Right hindlimb (tissue), 1 donor: ENCODE measurements at places on chromosomes 1 and 21.

- peak; percentile 51 for DNase-seq
Observed at GRCh38 chr1:67850611-67851075, 17.4 kb upstream of the GNG12 start.

- no peak for DNase-seq
Observed at GRCh38 chr21:16046656-16047330, 317.0 kb downstream of the USP25 start.

GRCh38 chr1:5755552-5756125, 236.6 kb downstream of the NPHP4 start:
- DNase-seq, result no peak

DNA sequence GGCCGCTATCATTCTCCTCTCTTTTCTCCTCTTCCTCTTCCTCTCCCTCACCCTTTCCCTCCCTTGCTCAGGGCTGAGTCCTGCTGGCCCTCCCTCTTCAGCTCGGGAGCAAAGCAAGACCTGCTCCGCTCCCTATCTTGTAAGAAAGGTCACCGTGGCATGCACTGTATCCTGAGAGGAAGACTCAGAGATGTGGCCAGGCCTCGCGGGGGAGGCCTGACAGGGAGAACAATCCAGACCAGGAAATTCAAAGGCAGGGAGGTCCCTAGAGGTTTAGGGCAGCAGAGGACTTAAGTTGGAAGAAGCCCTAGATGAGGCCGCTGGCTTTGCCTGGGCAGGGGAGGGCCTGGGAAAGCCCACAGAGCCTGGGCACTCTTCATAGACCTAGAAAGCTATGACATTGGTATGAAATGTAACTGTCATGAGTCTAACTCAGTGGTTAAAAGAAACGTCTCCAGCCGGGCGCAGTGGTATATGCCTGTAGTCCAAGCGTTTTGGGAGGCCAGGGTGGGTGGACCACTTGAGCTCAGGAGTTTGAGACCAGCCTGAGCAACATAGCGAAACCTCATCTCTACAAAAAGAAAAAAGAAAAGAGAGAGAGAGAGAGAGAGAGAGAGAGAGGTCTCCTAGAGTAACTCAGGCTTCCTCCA, 14.6 kb upstream of the PTAFR start:
- no peak for DNase-seq

DNA sequence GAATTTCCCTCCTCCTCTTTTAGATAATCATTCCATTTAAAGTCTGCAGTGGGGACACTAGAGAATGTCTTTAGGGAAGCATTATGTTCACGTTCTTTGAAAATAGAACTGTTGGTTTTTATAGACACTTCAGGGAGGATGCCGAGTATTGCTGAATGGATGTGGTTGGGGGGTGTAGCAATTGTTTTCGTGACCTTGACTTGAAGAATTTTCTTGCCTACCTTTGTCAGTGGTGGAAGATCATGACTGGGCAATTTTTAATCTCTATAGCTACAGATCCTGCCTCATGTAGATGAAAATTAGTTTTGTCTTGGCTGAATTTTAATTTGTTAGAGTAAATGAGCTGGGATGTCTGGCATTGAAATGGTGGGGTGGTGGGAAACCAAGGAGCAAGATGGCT, 3.8 kb downstream of the SMG7 start:
- DNase-seq, result no peak

DNA sequence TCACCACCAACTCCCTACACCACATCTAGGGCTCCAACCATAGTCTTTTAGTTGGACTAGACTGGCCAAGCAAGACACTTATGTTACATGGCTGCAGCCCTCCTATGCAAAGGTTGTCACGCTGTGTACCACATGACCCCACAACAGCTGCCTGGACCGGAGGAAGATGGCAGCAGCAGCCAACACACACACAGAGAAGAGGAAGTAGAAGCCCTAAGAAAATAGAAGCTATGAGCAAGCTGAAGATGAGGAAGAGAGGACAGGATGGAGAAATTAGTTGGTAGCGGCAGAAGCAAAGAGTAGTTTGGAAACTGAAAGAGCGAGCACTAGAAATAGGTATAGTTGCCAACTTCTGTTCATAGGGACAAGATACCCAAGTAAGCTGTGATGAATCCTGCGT, 60.8 kb upstream of the RALGPS2 start:
- no peak for DNase-seq

DNA sequence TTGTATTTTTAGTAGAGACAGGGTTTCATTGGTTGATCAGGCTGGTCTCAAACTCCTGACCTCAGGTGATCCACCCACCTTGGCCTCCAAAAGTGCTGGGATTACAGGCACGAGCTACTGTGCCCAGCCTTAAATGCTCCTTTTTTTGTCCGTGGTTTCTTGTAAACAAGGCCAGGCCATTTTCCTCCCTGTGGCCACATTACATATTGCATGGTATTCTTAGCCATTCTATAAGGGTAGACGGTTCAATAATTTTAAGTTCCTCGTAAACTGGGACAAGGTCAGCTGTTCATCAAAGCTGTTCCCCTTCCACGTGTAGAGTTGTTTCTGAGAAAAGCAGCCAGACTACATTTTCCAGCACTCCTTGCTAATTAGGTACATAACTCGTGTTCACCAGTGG, 10.3 kb upstream of the LUZP1 start:
- no peak for DNase-seq

- DNase-seq, result no peak
Observed at GRCh38 chr1:241992734-241993133, 6.2 kb downstream of the MAP1LC3C start.

GRCh38 chr21:41692185-41692565, 74.7 kb downstream of the RIPK4 start:
- DNase-seq, result peak; percentile 44

DNA sequence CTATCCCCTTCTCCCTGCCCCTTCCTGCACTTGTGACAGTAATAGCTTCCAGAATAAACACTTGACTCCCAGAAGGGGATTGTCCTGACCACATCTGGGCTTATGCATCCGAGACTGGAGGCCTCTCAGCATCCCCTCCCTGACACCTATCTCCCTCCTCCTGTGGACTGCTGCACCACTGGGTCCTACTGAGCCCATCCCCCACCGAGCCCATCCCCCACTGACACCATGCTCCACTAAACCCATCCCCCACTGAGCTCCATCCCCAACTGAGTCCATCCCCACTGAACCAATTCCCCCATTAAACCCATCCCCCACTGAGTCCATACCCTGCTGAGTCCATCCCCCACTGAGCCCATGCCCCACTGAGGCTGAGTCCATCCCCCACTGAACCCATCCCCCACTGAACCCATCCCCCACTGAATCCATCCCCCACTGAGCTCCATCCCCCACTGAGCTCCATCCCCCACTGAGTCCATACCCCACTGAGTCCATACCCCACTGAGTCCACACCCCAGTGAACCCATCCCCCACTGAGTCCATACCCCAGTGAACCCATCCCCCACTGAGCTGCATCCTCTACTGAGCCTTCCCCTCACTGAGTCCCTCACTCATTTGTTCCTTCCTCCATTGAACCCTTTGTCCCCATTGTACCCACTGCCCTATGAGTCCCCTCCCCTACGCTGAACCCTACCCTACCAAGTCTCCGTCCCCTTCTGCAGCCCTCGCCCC, 5.6 kb downstream of the PDZK1IP1 start:
- DNase-seq, result no peak

DNA sequence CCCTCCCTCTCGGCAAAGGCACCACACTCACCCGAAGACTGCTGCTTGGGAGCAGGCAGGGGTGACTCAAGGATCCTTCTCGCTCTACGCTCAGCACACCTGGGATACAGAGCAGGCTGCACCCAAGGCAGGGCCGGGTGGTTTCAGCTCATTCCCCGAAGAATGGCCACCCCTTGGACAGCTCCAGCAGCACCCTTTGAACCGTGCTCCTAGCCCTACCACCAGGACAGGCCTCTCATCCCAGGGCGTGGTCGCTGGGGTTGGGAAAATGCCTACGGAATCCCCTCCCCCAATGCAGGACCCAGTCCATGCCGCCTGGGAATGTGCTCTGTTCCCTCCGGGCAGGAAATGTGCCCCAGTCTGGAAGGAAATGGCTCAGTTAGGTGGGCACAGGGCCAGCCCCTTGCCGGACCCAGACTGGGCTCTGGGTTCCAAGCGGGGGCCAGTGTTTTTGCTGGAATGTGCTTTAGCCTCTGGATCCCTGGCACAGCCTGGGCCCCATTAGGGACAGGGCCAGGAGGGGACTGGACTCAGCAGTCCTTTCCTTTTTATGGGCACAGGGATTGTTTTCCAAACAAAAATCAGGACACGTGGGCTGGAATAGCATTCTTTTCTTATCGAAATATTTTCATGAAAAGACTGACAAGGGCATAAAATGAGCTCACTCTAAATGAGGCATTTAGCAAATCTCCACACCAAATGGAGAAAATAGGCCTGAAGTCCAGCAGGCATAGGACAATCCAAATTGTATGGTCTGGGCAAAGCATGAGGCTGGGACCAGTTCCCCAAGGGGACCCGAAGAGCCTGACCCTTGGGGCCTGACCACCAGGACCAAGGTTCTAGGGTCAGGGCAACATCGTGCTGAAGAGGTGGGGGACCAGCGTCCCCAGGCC, 7.3 kb downstream of the TMEM82 start:
- DNase-seq, result peak; percentile 27

- DNase-seq, result no peak
Observed at GRCh38 chr21:36129219-36129618, 5.7 kb upstream of the CBR3 start.

GRCh38 chr21:41559658-41560631, 52.0 kb upstream of the TMPRSS2 start:
- DNase-seq, result no peak

- DNase-seq, result no peak
Observed at GRCh38 chr1:188872376-188872775, 1605.3 kb downstream of the BRINP3 start.

GRCh38 chr1:107175102-107175909, 34.5 kb downstream of the NTNG1 start:
- DNase-seq, result no peak

DNA sequence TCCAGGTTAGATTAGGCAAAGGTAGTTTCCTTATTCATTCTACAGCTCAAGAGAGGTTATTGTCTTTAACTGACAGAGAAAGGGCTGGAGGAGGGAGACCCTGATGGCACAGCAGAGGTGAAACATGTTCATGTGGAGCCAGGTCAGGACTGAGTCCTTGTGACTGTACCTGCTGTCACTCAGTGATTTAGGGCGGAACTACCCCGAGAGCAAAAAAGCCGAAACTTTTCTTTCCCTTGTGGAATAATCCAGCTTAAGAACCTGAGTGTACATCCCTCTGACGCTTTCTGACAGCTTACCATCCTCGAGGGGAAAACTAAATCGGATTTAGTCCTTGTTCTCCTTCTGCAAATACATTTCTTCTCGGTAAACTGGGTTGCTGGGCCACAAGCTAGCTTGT, 273.2 kb downstream of the BACH1 start:
- no peak for DNase-seq

DNA sequence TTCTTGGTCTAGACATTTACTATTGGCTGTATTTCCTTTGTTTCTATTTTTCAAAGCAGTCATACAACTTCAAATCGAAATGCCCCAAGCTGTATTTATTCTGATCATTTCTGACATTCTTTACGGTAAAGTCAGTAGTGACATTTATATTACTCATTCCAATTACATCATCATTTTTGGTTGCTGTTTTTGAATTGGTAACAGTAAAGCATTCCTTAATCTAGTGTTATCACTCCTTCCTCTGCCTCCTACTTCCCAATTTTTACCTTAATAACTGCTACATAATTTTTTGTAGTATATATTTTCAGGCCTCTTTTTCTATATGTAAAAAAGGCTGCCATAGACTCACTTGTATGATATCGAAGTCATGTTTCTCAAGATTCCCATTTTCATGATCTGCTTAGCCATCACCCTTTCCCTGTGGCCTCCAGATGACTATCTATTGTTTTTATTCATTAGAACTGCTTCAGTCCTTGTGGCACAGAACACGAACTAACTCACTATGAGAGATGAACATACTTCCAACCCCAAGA, 167.2 kb downstream of the RUNX1 start:
- DNase-seq, result no peak

DNA sequence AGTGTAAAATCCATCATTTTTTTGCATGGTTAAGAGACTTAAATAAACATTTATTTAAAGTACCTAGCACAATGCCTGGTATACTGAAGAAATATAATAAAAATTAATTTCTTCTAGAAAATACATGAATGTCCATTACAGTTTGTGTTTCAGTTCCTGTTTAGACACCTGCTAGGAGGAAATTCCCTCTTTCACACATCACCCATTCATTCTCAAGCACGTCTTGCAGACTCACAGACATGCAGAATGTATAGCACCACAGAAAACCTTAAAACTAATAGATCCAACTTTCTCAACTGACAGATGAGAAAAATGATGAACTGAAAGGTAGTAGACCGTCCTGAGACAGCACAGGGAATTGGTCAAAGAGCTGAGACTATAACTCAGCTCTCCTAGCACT, 172.2 kb upstream of the C8B start:
- DNase-seq, result no peak

DNA sequence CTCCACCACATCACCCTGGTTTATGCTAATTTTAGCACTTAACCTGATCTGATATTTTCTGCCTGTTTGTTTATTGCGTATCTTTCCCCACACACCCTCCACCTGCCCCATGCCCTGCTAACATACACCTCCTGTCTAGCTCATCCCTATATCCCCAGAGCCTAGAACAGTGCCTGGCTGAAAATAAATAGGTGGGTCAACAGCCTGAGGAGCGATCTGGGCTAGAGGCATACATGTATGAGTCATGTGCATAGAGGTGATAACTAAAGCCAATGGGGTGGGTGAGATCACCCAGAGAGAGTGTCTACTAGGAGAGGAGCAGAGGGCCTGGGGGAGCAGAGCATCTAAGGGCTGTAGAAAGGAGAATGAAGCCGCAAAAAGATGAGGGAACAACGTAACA, 2.7 kb downstream of the HTR1D start:
- DNase-seq, result no peak

DNA sequence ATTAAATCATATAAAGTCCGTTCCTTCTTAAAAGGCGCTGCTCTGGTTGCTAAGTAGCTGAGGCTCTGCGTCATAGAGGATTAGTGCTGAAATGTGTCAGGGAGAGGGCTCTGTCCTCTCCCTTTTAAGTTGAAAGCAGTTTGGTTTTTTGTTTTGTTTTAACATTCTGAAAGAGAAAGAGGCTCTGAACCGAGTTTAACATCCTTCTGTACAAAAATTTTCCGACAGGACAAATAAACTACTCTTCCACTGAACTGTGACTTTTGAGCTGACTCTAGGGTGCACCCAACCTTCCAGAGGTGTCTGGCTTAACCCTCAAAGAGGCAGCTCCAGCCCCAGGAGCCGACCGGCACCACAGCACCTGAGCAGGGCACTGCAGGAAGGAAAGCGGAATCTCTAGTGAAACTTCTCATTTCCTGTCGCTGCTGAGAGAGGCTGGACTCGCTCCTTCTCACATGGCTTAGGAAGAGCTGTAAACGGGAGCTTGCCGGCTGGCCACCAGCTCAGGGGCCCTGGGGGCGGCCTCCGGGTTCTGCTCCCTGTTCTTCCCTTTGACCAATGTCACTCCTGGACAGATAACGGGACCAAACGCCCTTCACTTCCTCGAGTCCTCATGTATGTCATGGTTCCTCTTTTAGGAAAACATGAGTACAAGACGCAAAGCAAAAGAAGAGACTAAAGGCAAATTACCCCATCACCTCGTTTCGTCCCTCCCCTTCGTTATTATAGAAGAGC, 1.2 kb downstream of the VAV3 start:
- peak; percentile 37 for DNase-seq

- no peak for DNase-seq
Observed at GRCh38 chr1:110307239-110307974, 31.8 kb upstream of the RBM15 start.
